Stimulated activated naive CD8-positive, alpha-beta T cell treated with anti-CD3 and anti-CD28 coated beads, Interleukin-15, Interleukin-2, amounts not matched to agents 100 U/mL and 50 U/mL, for 24 hours (primary cell): ENCODE measurements at places on chromosomes 5 and 9.

DNA sequence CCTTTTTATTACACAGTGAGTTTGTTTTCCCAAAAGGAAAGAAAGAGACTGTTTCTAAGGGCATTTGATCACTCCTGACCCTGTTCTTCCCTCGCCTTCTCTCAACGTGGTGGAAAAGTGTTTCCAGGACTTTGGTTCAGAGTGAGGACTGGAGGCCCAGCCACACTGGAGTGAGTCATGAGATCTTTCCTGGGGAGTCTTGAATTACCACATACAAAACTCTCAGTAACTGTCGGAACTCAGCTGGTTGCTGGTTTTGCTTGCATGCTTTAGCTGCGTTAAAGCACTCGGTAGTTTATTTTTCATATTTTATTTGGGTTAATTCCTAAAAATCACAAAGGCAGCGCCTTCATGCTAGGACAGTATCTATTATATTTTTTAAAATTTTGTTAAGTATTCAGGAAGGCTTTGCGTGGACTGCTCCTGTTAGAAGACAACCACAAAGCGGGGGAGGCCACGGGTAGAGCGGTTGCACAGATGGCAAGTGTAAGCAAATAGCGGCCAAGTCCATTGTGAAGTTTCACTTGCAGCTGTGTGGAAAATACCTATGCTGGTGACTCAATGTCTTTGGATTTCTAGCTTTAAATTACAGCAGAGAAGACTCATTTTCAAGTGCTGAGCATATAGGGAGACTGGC lies 77.7 kb downstream of the ARSB start:
- DNase-seq: no peak

GRCh38 chr9:108517651-108518365 lies 338.0 kb downstream of the ACTL7B start:
- DNase-seq: no peak

GRCh38 chr9:98482226-98482625 lies 226.5 kb downstream of the GABBR2 start:
- DNase-seq: no peak

DNA sequence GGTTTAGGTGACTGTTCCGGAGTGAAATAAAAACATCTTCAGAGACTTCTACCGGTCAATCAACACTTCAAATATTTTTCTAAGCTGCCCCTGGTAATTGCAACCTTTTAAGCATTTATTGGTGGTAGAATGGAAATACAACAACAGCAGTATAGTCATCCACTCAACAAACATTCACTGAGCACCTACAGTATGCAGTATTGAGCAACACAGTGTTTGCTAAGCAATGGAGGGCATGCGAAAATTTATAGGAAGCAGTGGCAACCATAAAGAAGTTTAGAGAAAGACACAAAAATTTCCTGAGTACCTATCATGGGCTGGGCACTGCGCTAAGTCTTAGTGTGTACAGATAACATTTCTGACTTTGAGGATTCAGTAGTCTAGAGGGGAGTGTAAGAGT lies 12.0 kb upstream of the SSBP2 start:
- no peak for DNase-seq

- no peak for DNase-seq
Measured at GRCh38 chr5:33549982-33550567, 109.3 kb downstream of the TARS1 start.
